ENCODE measurements at places on chromosomes 4 and X.

DNA sequence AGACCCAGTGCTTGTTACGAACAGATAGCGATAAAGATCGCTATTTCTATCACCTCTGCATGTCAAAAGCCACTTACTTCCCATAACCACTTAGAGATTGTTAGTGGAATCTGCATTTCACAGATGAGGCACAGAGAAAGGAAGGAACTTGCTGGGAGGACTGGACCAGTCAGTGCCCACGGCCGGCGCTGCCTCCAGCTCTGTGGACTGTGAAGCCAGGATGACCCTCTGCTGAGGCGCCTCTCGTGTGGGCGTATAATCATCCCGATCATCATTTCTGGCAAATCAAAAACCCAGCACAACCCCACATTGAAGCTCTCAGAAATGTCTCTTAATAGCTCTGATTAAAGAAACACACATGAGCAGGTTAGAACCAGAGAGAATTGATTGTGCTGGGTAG, 61.5 kb upstream of the ADRA2C start:
- DNase-seq = no peak

DNA sequence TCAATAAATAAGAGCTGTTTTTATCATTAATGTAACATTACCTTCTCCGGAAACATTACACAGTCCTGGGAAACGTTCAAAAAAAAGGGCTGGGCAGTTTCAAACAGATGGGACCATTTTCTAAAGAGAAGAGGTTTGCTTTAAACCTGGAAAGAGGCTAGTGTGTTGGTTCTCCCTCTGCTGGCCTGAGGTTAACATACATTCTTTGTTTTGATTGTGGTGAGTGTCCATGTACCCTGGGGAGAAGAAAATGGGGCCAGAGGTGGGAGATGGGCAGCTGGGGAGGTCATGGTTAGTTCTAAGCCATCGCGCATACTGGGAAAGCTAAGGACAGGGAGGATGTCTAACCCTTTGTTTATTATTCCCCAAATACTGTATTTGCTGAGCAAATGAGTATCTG, 194.7 kb downstream of the CPEB2 start:
- DNase-seq = no peak

DNA sequence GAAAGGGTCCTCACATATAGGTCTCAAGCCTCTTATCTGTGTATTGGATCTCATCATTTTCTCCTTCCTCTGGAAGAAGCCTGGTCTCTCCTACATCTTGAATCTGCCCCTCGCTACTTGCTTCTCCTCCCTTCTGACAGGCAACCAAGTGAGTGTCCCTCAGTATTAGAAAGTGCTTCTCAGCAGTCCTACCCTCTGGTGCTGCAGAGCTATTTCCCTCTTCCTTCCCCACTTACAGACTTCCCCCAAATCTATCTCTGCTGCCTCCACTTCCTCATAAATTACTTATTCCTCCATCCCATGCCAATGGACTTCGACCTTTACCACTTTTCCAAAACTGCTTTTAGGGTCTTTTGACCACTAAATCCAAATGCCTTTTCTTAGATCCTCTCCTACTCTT, 129.1 kb upstream of the NAP1L5 start:
- no peak for DNase-seq

DNA sequence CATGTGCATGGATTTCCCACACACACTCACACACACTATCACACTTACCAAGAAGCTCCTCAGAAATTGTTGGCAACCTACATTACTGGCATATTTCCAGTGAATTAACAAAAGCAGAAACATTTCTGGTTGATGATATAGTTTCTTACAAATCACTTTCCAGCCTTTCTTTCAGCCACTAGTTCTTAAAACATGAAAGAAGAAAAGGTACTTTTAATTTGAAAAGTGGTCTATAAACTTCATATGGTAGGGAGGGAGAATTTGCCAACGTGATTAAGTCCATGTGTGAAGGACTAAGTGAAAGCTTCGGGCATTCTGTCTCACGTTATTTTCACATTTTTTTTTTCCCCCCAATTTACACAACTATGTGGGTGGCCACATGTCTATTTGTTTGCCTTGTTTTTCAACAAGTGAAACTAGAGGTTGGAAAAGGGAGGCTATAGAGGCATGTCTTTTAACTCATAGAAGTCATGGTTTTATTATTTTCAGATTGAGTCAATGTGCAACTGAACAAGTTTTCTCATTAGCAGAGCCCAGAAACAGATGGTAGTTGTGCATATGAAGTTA, 832.1 kb upstream of the INTU start:
- DNase-seq = no peak

DNA sequence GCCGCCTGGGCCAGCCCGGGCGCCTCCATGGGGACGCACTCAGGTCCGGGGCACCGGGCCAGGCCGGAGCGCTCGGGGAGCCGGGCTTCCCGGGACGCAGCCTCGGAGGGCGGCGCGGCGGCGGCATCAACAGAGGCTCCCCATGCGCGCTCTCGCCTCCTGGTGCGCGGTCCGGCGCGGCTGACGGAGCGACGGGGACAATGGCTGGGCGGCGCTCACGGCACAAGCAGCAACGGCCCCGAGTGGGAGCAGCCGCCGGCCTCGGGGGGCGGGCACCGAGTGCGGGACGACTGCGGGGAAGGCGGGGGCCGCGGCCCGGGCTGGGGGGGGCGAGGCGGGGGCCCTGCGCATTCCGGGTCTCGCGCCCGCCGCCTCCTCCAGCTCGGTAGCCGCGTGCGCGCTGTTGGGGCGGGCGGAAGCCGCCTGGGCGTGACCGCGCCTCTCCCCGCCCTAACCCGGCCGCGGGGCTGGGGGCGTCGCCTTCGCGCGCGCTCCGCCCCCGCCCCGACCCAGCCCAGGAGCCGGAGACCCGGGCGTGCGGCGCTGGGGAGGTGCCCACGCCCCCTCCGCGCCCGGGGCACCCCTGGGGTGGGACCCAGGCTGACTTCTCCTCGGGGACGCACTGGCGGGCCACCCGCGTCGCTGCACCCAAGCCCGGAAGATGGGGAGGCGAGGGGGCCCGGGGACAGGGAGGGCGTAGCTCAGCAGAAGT, at the start of gene PRKX:
Gene PRKX (minus strand): TSS at position 425 of the 712 bp plus-strand sequence. CDS start 396 bp downstream, at position 29.
- DNase-seq = peak; percentile 61

DNA sequence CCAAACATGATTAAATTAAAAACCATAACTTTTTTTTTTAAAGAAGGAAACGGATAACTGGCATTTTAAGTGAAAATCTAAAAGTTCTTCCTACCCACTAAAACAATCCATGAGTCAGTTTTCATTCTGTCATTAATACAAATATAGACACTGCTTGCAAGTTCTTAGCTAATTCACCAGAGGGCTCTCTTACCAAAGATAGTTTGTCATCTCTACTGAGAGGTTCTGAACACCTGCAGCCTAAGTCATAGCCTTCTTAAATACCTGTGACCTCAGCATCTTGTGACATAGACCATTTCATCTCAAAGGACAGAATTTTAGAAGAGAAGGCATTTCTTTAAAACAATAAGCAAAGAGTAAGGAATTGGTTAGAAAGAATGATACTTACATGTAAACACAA, 65.3 kb upstream of the FAM120C start:
- no peak for DNase-seq

DNA sequence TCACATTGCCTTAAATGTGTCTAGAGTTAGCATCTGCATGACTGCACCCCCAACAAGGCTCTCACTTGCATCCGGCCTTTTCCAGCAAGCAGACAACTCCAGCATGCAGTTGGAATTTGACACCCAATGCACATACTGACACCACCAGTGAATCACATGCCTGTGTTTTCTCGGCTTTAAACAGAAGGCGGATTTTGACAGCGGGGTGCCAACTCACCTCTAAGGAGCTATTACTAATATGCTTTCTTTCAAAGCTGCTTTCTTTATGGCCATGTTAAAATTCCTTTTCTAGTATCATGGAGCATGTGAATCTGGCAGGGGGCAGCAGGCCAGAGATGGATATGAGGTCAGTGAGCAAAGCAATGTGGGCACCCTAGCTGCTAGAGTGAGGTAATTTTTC, 78.0 kb upstream of the CLNK start:
- no peak for DNase-seq

- no peak for DNase-seq
Measured at GRCh38 chr4:76590798-76591281, 155.8 kb downstream of the SHROOM3 start.

DNA sequence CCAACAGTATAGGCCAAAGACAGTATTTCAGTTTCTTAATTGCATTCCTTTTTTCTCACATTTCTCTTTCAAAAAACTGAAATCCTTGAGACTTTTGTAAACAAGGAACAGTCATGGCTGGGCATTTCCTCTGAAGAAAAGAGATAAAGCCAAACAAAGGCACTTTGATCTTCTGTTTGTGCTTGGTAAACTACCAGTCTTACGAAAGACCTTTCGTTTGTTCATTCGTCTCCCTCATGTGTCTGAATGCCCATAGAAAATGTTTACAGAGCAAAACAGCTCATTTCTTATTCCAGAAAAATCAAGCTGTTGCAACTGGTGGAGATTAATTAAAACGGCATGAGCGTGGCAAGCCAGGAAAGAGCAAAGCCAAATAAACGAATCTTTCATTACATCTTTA, 178.0 kb downstream of the GASK1B start:
- DNase-seq = no peak

GRCh38 chr4:141587897-141588296, 48.5 kb upstream of the IL15 start:
- no peak for DNase-seq

- no peak for DNase-seq
Measured at GRCh38 chr4:25449270-25449669, 72.2 kb downstream of the ANAPC4 start.
